ENCODE measurements at places on chromosomes 7 and 10. TPM values are rescaled to one million over a fixed set of nuclear protein-coding genes. Genes with fewer than 3 reads are reported as not detected.

DNA sequence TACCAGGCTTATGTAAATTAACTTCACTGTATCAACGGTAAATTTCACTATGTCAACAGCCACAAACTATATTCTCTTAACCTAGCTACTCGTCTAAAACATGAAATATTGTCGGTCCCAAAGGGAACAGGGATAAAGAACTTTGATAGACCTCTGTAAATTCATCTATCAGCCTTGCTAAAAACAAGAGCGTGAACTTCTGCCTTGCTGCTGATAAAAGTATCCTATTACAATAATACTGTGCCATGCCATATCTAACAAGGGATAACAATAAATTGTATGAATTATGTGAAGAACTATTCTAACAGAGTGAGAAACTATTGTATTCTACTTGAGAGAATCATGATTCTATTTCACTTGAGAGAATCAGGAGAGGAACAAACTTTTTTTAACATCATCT is 117.2 kb downstream of the CNOT4 start:
- DNase-seq: no peak

DNA sequence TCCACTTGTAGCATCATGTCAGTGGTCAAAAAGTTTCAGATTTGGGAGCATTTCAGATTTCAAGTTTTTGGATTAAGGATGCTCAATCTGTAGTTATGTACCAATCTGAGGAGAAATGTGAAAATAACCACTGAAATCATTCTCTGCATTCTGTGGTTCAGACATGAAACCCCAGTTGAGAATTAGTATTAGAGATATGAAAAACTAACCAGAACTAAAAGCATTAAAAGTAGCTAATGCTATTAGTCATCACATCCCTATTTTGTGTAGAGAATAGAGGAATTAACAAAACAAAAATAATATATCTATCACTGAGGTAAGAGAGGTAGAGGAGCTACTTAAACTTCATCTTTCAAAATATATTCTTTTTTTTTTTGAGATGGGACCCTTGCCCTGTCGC is 28.0 kb downstream of the MICU1 start:
- DNase-seq: no peak

GRCh38 chr10:119761106-119761505 is 35.3 kb downstream of the INPP5F start:
- no peak for DNase-seq

DNA sequence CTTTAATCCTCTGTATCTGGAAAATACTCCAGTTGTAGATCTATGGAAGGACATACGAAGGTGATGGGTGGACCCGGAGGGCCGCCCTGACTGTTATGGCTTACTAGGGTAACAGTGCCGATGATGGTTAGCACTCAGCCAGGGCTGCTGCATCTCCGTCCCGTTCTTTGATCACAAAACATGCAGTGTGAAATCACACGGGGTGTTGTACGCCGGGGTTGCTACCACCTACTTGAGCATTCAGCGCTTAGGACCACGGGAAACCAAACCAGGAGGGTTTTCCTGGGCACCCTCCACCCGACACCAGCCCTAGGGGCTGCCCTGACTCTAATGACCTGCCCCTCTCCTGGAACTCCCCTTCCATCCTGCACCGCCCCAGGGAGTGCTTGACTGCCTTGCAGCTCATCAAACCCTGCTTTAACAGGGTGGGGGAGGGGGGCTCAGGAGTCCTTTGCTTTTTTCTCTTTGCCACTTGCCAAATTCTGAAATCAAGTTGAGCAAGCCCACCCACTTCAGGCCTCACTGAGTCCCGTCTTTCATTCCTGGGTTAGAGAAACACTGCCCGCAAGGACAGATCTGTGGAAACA is 20.4 kb downstream of the ZNF775 start:
- DNase-seq: no peak

DNA sequence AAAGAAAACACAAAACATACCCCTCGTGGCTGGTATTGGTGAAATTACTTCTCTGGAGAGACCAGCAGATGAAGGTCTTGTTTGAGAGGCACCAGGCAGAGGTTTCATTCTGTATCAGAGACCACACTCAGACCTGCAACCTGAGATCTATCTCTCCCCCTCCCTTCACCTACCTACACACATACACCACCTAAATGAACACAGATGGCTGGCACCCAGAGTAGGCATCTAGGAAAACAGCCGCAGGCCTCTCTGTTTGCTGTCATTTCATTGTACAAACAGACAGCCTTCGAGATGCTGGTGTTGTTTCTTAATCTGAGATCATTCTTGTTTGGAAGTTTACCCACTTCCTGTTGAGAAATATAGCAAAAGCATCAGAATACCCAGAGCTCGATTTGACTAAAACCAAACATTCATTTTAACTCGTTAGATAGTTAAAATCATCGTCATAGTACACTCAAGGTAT is 173.9 kb upstream of the SLC25A13 start:
- DNase-seq: peak; percentile 5

DNA sequence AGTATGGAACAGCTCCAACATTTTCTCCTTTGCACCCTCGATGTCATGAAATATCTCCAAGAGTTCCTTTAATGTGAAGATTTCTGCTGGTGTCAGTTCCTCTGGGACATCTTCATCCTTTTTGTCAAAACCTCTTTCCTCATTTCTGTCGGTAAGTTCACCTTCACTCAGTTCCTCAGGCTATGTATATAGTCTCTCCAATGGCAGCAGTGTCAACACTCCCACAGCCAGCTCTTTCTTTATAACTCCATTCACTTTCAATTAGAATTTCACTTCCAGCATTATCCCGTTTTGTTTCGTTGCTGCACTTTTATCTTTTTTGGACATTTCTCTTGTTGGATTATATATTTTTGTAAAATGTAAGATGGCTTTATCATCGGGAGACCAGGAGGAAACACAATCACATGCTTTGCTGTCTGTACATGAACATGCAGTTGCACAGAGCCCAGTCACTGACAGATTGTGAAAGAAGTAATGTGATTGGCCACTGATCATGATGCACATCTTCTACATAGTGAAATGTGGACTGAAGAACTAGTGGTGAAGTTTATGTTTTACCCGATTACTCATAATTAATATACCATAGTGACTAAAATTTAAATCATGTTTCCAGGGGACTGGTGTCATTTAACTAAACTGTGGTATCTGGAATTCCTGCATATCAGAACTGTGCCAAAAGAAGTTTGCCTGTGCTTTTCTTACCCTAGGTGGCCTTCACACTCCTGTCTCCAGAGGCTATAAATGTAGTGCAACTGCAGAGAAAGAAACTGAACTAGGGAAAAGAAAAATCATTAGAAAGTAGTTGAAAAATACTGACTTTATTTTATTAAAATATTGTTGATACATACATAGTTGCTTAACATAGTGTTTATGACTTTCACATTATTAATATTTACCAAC is 289.6 kb downstream of the PPP1R3A start:
- DNase-seq: no peak

- DNase-seq: peak; percentile 61
Observed at GRCh38 chr10:17025444-17026295, 103.9 kb downstream of the CUBN start.

GRCh38 chr7:36750451-36750850 is 26.2 kb upstream of the AOAH start:
- DNase-seq: no peak

DNA sequence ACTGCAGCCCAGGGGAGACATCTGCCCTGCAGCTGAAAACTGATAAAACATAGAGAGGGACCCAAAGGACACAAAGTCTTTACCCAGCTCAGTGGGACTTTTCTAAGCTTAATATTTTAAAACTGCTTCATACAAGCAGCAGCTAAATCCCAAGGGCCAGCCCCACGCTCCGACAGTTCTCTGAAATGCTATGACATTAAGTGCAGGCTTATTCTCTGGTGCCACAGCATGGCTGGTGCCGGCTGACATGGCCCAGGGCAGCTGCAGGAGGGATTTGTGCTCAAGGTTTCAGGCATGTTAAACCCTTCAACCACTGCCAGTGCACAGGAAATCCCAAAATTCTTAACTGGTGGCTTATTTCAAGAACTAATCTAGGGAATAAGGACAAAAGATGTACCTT is 170.9 kb downstream of the PARD3 start:
- DNase-seq: no peak

ICA1 gene
- total RNA-seq: 59.1 TPM

VSTM2A gene
- not detected for total RNA-seq

TWIST1 gene
- not detected for total RNA-seq

MEIG1 gene
- total RNA-seq: not detected

HOXA2 gene
- total RNA-seq: 1.1 TPM

ATP6V0A4 gene
- total RNA-seq: not detected

CREB5 gene
- total RNA-seq: not detected

IGF2BP3 gene
- 61.9 TPM for total RNA-seq

LAMB1 gene
- total RNA-seq: 399 TPM

TAS2R41 gene
- total RNA-seq: not detected

TMEM176A gene
- 42.0 TPM for total RNA-seq

OGDHL gene
- total RNA-seq: 26.8 TPM
